ENCODE measurements at places on chromosomes 7 and 10.

DNA sequence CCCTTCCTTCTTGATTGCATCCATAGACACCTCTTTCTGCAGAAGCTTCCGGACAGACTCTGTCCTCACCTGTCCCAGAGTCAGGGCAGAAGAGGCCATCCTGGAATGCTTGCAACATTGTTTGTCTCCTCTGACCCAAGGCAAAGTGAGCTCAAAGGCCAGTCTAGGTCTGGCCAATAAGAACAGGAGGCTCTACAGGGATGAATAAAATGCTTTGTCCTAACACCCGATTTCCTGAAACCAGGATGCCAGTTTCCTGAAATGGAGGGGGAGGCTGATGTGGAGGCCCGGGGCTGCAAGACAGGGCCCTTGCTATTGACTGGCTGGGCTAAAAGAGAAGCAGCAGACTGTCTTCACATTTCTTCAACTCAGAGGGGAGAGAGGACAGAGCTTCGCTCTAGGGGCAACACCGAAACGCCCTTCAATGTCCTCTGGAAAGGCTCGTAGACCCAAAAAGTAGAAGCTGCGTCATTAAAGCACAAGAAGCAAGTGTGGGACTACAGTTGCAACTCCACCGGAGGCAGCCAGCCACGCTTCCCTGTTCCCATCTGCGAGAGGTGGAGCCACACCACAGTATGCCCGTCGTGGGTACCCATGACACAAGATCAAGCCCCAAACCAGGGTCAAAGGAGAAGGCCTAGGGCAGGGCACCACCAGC lies 29.1 kb upstream of the NDST2 start:
- DNase-seq: no peak

DNA sequence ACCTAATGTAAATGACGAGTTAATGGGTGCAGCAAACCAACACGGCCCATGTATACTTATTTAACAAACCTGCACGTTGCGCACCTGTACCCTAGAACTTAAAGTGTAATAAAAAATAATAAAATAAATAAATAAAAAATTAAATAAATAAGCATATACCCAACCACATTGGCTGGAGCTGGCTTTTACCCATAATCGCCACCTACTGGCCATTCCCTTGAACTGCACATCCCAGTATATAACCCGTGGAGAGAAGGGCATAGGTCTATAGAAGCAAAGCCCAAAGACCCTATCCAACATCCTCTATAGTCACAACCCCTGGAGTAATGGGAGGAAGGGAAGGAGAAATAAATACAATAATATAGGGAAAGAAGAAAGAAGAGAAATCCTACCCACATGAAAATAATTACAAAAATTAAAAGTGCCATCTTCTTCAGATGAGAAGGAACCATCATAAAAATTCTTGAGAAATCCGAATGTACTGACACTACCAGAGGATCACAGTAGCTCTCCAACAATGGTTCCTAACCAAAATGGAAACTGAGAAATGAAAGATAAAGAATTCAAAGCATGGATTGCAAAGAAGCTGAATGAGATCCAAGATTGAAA lies 65.6 kb downstream of the TWIST1 start:
- DNase-seq: no peak

DNA sequence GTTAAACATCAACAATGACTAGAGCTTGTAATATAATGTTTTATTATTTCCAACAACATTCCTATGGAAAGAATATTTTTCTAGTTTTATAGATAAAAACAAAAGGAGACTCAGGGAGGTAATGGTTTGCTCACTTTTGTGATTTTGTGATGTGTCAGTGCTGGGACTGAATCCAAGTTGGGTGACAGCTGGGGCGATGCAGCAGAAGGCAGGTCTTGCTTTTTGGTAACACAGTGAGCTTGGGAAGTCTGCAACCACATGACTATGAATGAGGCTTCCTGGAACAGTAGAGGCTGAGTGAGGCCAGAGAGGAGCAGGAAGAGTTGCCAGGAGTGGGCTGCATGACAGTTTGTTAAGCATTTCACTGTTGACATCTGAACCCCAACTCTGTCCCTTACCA lies 4.9 kb upstream of the YKT6 start:
- no peak for DNase-seq

GRCh38 chr10:86300399-86300925 lies 66.1 kb downstream of the GRID1 start:
- no peak for DNase-seq

DNA sequence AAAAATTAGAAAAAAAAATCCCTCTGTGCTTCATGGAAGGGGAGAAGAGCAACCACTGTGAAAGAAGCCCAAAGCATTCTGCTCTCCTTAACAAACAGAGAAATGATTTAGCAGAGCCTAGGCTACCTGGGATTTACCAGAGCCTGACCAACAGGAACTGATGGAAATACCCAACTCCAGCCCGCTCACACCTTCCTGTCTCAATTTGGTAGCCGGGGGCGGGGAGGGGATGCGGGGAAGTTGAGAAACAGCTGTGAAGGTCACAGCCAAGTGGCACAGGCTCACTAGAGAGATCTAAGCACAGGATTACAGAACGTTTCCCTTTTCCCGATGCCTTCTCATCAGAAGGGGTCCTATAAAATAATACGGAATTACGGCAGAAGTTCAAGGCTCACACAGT lies 17.6 kb downstream of the RSU1 start:
- DNase-seq: no peak

GRCh38 chr7:27066148-27066547 lies 29.7 kb downstream of the HOXA1 start:
- DNase-seq: no peak

- DNase-seq: no peak
Observed at GRCh38 chr10:64109926-64110495, 588.8 kb downstream of the REEP3 start.

- DNase-seq: no peak
Observed at GRCh38 chr7:90931986-90932916, 332.0 kb upstream of the FZD1 start.

DNA sequence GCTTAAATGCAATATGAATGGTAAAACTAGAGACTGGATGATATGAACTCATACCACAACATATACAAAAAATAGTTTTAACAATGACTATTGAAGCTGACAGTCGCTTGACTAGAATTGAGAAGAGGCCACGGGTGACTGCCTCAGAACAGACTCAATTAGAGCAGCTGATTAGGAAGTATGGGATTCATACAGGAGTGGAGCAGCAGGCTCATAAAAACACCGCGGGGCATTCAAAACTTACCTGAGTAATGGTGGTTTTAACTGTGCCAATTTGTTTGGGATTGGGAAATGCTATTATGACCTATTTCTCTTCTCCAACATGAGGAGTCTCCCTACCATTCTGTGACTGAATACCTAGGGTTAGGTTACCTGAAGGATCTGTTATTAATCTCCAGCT lies 2.1 kb downstream of the CADPS2 start:
- peak; percentile 45 for DNase-seq

- DNase-seq: no peak
Observed at GRCh38 chr7:138257459-138258196, 181.4 kb downstream of the AKR1D1 start.

GRCh38 chr7:77561352-77561751 lies 24.3 kb downstream of the PTPN12 start:
- DNase-seq: no peak

DNA sequence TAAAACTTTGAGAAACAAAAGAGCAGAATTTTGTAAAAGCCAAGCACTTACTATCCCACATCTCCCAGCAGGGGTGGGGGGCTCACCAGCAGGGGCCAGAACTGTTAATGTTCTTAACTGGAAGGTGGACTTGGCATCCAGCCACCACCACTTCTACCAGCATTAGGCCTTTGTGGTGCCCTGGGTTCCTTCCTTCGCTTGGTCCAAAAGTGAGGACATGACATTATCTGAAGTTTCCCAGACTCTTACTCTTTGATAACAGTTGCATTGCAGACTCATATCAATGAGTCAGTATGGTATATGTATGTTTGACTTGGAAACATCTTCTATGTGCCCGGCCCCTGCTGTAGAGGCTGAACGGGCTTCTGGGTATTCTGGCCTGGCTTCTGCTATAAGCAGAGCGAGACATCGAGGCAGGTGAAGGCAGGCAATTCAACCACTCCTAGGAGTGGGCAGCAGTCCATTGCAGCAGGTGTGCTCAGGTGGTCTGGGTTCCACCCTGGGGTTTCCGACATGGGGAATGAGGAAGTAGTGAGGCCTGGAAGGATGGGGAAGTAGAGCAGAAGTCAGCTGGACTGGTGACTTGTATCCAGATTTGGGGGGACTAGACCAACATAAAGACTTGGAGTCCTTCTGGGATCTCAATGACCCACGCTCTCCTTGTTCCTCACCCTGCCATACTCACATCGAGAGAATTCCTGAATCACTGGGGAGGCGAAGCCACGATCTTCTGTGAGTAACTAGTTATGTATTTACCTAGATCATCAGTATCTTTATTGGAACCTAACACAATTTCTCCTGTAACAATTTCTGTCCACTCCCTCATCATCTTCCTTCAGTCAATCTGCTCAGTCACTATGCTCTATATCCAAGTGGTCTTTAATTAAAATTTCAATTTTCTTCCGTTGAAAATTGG lies 4.1 kb downstream of the ZNF777 start:
- no peak for DNase-seq

All from NCI-H1048 (cell line).